Midbrain (tissue), 1 donor: ENCODE measurements at places on chromosomes 1 and 21.
A peak's percentile ranks its signal among the peaks of the same experiment; 100 is the strongest.

DNA sequence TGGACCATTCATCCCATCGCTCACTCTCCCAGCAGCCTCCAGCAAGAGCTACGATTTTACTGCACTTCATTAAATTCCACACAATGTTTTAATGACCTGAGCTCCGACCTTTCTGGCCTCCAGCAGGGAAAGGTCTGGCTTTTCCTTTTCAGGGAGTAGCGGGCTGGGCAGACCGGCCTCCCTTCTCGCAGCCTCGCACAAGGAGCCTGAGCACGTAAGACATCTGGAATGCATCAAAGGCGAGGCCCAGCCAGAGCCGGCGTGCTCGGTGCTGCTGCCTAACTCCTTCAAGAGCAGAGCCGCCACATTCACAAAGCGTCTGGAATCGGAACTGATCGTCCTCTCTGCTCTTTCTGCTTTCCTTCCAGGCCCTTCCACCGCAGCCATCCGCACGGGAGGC is 32.5 kb upstream of the FHAD1 start:
- DNase-seq: no peak

DNA sequence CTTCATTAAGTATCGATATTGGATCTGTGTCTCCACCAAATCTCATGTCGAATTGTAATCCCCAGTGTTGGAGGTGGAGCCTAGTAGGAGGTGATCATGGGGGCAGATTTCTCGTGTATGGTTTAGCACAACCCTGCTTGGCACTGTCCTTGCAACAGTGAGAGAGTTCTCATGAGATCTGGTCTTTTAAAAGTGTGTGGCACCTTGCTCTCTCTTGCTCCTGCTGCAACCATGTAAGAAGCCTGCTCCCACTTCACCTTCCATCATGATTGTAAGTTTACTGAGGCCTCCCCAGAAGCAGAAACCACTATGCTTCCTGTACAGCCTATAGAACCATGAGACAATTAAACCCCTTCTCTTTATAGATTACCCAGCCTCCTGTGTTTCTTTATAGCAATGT is 424.4 kb downstream of the NPHP4 start:
- DNase-seq: no peak

DNA sequence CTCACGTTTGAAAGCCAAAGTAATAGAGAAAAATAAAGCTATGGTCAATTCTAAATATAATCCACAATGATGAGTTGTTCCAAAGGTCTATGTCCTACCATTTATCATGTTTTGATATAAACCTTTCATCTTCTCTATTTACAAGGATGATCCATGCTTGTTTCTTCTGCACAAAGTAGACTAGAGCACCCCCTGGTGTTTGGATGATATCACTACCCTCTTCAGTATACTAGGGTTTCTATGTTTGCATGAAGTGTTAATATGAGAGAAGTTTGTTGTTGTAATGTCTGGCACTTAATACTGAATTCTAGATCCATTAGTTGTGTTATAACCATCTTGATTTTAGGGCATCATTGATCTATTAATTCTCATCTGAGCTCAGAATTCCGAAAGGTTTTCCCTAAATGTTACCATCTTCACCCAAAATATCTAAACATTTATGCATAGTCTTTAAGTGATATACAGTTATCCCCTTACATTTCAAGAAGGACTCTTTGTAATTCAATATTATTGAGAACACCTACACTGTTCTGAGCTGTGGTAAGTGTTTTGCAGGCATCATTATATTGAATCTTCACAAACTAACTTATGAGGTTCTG is 21.1 kb downstream of the CLDN8 start:
- DNase-seq: peak; percentile 35

GRCh38 chr21:40947713-40948112 is 100.8 kb upstream of the DSCAM start:
- DNase-seq: no peak

DNA sequence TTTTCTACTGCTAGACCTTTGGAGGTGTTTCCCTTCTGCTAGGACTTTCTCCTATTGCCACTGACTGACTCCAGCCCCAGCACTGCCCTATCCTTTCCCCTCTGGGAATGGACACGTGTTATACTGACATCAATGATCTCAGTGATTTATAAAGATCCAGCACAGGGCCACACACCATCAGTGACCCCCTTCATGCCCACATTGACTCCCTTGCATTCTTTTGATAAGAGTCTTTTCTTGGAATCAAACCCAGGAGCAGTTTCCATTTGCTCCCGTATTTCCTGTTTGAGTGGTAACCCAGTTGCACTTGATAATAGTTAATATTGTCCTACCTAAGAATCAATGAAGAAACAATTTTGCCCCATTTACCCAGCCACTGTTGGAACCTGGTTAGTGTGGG is 501.0 kb upstream of the USP24 start:
- no peak for DNase-seq

DNA sequence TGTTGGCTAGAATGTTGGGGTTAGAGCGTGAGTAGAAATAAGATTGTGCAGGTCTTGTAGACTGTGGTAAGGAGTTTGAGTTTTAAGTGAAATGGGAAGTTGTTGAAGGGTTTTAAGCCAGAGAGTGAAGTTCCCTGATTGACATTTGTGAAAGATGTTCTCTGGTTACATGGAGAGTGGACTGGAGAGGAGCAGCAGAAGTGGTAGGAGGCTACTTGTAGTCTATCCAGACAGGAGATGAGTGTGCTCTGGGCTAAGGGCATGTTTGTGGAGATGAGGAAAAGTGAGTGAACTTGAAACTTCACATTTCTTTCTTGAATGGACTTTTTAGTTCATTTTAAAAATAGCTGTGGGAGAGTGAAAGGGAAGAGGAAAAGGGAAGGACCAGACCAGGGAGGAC is 37.0 kb downstream of the F3 start:
- no peak for DNase-seq

GRCh38 chr21:16280686-16281091 is 550.9 kb downstream of the USP25 start:
- DNase-seq: peak; percentile 72

DNA sequence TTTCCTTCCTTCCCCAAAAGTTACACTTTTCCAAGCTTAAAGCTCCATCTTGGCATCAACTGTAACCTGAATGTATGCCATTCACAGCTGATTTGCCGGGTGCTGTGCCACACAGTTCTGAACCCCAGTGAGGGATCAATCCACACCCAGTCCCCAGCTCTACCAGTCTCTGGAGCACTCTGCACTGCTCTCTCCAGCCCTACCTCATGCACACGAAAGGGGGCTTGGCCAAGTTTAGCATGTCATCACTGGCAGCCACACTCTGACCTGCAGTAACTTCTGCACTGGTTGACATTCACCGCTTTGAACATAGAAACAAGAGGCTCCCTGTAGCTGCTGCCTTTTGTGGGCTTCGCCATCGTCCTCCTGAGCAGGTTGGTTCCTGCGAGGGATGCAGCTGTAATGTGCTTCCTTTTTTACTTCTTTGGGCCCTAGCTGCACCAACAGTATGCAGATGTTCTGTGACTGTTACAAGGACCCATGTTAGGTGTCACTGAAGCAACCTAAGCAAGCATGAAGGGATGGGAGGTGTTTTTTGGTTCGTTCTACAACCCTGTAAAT is 135.4 kb upstream of the SLC44A3 start:
- no peak for DNase-seq

DNA sequence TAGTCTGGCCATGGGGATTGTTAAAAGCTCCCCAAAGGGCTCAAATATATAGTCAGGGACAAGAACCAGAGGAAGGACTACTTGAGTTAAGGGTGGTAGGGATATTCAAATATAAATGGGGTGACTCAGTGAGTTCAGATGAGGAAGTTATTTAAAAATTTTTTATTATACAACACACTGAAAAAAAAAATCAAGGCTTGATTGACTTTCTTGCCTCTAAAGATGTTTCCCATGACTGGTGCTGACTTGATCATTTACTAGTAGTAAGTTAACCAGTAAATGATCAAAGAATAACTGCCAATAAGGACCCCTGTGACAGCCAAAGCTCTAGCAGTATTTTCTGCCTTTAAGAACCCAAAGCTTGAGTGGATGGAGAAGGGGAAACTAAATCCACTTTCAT is 357.6 kb upstream of the NR5A2 start:
- no peak for DNase-seq

- DNase-seq: no peak
These were observed 315.3 kb upstream of the DUSP10 start for GRCh38 chr1:222057162-222057561.

DNA sequence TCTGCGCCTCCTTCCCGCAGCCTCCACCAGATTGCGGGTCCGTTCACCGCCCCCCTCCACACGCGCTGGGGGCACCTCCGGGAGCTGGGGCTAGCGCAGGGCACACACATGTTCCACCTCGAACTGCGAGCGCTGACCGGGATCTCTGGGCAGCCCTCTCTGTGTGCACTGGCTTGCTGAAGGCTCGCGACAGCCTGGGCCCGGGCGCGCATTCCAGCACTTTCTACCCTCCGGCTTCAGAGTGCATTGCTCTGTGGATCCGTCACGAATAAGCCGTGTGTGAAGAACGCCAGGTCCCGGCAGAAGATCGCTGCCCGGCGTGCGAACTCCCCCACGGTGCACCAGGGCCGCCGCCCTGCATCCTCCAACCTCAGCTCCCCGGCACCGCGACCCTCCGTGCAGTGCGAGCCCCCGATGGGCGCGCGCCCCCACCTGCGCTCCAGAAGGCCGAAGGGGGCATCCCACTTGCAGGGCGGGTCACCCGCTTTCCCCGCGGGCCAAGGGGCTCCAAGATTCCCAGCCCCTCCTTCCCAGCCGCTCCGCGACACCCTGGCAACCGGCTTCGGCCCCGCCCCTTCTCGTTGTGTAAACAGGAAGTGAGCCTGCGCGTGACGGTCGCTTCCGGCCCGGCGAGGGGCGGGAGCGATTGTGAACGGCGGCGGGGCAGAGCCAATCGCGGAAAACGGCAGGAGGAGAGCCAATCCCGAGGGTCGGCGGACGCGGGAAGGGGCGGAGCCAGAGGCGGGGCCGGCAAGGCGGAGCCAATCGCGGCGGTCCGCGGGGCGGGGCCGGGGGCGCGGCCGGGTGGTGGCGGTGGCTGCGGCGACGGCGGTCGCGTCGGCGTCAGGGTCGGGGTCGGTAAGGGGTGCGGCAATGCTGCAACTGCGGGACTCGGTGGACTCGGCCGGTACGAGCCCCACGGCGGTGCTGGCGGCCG is at the start of gene TPRG1L:
TPRG1L (plus strand) TSS at position 816 of the 937 bp plus-strand sequence; CDS start at position 874, 58 bp downstream.
- DNase-seq: peak; percentile 98

DNA sequence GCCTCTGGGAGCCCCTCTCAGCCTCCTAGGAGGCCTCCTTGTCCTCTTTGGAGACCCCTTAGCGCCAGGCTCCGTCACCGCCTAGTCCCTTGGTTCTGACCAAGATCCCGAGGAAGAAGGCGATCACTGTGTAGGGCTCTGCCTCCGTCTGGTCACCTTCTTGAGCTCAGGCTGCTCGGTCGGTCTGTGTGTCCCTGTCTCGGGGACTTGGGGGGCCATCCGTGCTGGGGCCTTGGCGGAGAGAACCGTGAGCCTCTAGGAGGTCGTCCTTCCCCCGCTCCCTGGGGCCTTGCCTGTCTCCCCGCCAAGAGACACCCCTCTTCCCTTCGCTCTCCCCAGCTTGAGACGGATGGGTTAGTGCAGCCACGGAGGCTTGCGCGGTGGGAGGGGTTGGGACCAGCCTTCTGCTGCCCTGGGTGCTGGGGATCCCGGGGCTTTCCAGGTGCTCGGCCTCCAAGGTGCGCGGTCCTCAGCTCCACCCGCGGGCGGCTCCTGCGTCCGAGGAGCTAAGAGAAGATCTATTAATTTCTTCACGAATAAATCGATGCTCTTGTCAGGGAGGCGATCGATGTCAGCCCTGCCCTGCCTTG is 701 bp upstream of the INSRR start:
- no peak for DNase-seq
